ENCODE measurements at places on chromosomes 2 and 18. TPM values are rescaled to one million over a fixed set of nuclear protein-coding genes. Genes with fewer than 3 reads are reported as not detected.

The THADA gene
- total RNA-seq: 12.9 TPM

The NOTO gene
- total RNA-seq: not detected

The MC2R gene
- not detected for total RNA-seq

The ODC1 gene
- 73.6 TPM for total RNA-seq

The SPTBN1 gene
- 310 TPM for total RNA-seq

The ZNF521 gene
- 13.5 TPM for total RNA-seq

The TRIB2 gene
- 9.9 TPM for total RNA-seq

The ASXL3 gene
- total RNA-seq: 0.34 TPM

The SNORC gene
- 0.12 TPM for total RNA-seq

The RNF152 gene
- 1.4 TPM for total RNA-seq

The MLPH gene
- 11.7 TPM for total RNA-seq

The MREG gene
- 1.1 TPM for total RNA-seq

The REG1B gene
- not detected for total RNA-seq

The ARMC9 gene
- 21.1 TPM for total RNA-seq

The ADD2 gene
- total RNA-seq: 0.12 TPM

The UGT1A8 gene
- total RNA-seq: not detected

The ATAD2B gene
- 4.3 TPM for total RNA-seq

The ZNF397 gene
- total RNA-seq: 6.4 TPM

The NCKAP1 gene
- total RNA-seq: 112 TPM

The RUFY4 gene
- not detected for total RNA-seq

The OSR1 gene
- total RNA-seq: 179 TPM

The TRIM43 gene
- total RNA-seq: not detected

The DAPL1 gene
- total RNA-seq: not detected

The GALR1 gene
- not detected for total RNA-seq

The GALNT14 gene
- total RNA-seq: 0.09 TPM

The LOXHD1 gene
- not detected for total RNA-seq

The EGR4 gene
- total RNA-seq: not detected

The MGAT4A gene
- total RNA-seq: 0.68 TPM

The CNGA3 gene
- not detected for total RNA-seq

The ABCB11 gene
- total RNA-seq: 1.2 TPM

The MERTK gene
- 2.0 TPM for total RNA-seq
